HT1080 (cell line): ENCODE measurements at places on chromosomes 1 and 21.
A peak's percentile ranks its signal among the peaks of the same experiment; 100 is the strongest.

GRCh38 chr1:90957497-90957896 is 64.3 kb downstream of the ZNF644 start:
- no peak for DNase-seq

DNA sequence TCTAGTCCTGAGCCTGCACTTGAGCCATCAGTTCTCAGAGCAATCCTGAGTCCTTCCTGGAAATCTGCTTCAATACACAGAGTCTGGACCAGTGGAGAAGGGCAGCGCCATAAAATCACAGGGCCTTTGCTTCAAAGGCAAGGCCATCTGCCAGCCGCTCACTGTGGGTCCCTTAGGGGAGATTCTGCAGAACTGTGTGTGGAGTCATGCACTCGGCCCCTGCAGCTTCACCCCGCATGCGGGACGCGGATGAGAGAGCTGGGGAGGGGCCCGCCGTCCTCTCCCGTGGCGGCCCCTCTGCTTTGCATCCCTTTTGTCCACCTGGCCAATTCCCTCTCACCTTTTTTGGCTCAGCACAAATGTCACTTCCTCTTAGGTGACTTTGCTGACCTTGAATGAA is 311.2 kb upstream of the VAMP3 start:
- DNase-seq, result no peak

DNA sequence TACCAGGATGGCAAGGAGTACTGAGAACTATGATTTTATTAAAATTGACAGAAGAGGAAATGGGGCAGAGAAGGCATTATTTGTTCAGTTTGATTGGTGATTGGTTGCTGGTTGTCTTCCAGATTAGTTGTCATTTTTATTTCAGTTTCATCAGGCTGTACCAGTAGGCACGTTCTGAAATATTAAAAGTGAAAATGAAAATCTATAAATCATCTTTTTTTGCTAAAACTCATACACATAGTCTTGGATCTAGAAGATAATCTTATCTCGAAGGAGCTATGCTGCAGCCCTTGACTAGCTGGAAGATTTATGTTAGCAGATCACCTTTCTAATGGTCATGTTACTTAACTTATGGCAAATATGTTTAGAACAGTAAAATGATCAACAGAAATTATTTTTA is 29.0 kb downstream of the NEK7 start:
- DNase-seq, result no peak

DNA sequence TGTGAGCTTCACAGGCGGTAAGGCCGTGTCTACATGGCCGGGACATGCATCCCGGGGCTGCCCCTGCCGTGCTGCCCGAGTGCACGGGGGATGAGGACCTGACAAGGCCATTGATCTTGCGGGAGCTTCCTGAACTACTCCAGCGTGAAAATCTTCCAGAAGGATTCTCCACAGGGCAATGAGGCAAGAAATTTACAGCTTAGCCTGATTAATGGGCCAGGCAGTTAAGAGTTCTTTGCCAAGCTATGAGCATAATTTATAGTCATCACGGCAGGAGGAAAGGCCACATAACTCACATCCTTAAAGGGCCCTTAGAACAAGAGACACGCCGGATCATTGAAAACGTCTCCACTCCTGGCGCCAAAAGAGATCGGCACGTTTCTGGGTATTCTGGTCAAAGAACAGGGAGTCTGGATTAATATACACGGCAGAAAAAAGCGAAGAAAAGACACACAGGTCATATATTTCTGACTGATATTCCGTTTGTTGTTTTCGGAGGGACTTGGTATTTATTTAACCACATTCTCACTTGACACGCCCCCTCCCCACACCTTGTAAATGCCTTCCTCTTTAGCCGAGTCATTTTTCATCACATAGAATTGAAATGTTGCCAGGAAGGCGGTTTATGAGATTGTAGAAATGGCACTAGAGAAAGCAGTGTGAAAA is 180.5 kb downstream of the DYRK1A start:
- peak; percentile 3 for DNase-seq

DNA sequence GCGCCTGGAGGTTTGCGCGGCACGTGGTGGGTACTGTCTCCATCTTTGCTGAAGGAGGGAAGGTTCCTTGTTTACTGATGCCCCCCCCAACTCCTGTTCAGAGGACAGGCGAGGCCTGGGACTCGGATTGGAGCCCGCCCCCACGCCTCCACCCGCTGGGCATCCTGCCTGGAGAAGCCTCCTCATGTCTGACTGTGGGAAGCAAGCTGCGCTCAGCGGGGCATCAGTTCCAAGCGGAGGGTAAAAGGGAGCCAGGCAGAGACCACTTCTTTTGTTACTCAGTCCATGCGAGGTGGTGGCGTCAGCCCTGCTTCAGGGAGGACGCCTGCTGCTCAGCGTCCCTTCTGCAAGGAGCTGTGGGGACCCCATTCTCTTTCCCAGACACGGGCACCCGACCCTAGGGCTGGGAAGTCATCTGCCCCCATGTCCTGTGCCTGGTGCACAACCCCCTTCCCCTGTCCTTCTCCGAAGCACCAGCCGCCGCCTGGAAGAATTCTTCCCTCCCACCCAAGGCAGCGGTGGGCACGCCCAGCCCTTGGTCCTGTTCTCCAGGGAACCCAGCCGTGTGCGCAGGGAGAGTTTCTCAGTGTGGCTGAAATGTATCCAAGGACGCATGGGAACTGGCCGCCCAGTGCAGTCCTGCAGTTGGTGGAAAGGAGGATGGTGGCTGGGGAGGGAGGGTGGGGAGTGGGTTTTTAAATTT is 414.0 kb downstream of the CAMTA1 start:
- DNase-seq, result no peak
